Thymus (tissue), 14 donors: ENCODE measurements at places on chromosomes 6 and 20.

GRCh38 chr20:56552911-56553629 lies 20.0 kb downstream of the FAM209B start:
- DNase-seq = no peak

DNA sequence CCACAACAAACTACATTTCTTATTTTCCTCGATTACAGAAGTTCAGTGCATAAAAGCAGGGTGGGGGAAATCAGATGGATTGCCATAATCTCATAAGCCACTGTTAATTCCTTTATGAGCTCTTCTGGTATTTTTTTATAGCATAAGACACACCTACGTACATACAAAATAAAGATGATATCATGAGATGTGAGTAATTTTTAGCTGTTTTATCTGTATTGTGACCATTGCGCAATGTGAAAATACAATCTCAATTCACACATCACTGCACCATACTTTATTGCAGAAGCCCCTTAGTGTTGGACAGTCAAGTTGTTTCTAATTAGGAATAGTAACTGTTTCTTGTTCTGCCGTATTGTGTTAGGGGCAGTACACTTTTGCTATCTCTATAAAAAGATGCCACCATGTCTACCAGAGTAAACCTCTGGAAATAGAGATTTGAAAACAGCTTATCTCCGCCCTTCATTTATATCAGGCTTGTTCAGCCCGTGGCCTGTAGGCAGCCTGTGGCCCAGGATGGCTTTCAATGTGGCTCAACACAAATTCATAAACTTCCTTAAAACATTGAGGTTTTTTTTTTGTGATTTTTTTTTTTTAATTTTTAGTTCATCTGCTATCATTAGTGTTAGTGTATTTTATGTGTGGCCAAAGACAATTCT lies 90.4 kb downstream of the FARS2 start:
- DNase-seq = no peak

GRCh38 chr6:35728683-35729678 lies 7.9 kb upstream of the ARMC12 start:
- DNase-seq = no peak

DNA sequence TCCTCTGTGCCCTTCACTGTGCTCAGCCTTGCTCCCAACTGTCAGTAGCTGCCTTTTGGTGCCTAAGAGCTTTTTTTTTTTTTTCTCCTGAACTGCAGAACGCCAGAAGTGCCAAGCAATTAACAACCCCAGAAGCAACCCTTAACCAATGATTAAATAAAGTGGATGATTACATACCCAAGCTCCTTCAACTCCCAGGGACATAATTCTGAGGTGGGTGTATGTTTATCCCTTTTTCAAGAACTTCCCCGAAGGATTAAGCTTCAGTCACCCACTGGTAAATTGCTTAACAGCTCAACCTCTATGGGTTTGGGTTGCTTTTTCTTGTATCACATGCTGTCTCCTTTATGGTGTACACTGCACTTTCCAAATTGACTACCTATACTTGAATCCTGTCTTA lies 41.1 kb downstream of the KLHL31 start:
- no peak for DNase-seq

DNA sequence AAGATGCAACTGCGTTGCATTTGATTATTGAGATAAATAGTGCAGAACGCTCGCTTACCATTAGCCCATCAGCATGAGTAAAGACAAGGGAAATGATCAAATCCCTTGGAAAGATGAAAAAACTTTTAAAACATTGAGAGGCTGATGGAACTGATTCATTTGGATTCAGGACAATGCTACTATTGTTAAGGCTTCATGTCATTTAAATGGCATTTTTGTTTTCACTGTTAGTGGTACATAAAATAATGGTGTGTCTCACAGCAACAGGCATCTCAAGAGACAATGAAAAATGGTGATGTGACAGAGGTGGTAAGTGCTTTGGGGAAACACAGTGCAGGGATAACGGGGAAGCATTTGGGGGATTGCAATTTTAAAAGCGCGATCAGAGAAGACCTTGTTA lies 159.7 kb upstream of the KCNG1 start:
- DNase-seq = no peak

- DNase-seq = no peak
Observed at GRCh38 chr20:17612287-17612991, 42.6 kb downstream of the DSTN start.

DNA sequence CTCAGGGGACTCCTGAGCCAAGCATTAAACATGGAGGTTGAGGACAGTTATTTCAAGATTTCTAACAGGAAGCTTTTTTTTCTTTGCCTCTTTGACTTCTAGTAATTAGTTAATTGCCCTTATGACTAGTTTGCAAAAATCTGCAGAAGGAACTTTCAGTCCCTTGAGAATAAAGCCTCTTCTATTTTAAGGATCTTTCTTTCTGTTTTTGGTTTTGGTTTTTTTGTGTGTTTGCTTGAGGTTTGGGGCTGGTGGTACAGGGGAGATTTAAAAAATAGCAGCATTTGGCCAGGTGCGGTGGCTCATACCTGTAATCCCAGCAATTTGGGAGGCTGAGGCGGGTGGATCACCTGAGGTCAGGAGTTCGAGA lies 259.3 kb downstream of the BMP7 start:
- no peak for DNase-seq

GRCh38 chr6:160258346-160259142 lies at the start of gene SLC22A2:
TSS of gene SLC22A2 (minus strand) at chr6:160258821. CDS start at chr6:160258757, 64 bp downstream.
- DNase-seq = no peak

DNA sequence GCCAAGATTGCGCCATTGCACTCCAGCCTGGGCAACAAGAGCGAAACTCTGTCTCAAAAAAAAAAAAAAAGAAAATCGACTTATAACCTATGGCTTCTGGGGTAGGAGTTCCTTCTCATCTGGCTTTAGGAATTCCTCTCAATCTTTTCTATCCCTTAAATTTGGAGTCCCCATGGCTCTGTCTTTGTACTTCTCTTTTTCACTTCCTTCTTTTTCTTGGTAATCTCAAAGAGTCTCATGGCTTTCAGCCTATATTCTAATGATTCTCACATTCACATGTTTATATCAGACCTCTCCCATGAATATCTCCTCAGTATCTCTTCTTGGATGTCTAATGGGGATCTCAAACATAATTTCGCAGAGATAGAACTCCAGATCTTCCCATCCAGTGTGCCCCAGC lies 42.8 kb upstream of the RALGAPA2 start:
- no peak for DNase-seq

- DNase-seq = no peak
Observed at GRCh38 chr6:142932889-142933288, 12.1 kb downstream of the HIVEP2 start.

GRCh38 chr6:144171406-144171805 lies 21.1 kb downstream of the STX11 start:
- no peak for DNase-seq

DNA sequence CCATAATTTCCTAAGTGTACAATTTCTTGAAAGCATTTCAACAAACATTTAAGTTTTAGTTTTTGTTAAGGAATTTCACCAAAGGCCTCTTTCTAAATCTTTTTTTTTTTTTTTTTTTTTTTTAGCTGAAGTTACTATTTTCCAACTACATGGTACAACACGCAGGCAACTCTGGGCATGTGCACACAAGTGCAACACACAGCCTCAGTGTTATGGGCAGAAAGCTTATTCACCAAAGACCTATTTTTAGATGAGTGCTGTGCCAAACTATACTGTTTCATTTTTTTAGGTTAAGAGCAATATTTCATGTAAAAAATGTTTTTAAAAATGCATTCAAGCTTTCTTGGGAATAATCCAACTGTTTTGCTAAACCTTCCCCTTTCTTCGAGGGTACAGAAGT lies 42.0 kb upstream of the MAP3K4 start:
- DNase-seq = no peak

- no peak for DNase-seq
Observed at GRCh38 chr6:165049362-165049761, 260.0 kb downstream of the C6orf118 start.

DNA sequence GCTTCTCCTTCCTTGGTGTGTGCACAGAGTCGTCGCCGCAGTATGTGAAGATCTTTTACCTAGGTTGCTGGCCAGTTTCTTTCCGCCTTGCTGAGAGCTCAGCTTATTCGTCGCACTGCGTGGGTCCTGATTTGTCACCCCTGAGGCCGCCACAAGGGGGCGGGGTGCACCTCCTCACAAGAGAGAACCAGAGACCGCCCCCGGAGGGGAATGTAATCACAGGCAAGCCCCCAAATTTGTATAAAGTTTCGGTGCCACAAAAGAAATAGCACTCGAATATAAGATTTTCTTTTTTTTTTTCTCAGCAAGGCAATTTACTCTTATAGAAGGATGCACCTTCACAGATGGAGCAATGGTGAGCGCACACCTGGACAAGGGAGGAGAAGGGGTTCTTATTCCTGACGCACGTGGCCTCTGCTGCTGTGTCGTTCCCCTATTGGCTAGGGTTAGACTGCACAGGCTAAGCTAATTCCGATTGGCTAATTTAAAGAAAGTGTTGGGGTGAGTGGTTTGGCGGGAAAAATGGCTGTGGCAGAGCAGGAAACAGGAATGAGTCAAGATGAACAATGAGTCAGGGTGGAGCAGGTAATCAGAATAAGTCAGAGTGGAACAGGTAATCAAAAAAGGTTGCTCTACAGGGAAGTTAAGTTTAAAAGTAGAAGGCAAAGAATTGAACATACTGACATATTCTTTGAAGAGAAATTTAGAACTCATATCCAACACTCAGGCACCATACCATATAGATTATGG lies 19.5 kb downstream of the NCOA3 start:
- DNase-seq = no peak

GRCh38 chr6:34581561-34581920 lies 25.4 kb upstream of the SPDEF start:
- no peak for DNase-seq

GRCh38 chr20:19003366-19004336 lies 190.1 kb downstream of the SCP2D1 start:
- DNase-seq = no peak

GRCh38 chr20:63957690-63958441 lies 1.6 kb upstream of the UCKL1 start:
- DNase-seq = no peak

DNA sequence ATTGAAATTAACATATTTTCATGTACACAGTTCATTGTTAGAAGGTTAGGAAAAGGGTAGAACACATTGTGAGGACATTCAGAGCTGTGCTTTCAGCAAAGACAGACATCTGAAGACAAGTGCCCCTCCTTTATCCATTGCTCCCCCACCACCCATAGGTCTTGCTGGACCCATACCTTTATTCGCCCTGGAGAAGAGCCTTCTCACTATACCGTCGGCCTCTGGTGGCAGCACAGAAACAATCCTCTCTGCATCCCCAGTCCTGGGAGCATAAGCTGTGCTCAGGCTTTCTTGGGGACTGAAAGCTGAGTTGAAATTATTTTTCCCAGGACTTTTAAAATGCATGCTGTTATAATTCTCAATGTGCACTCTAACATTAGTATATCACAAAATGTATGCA lies 372.3 kb downstream of the EPHA7 start:
- DNase-seq = no peak

DNA sequence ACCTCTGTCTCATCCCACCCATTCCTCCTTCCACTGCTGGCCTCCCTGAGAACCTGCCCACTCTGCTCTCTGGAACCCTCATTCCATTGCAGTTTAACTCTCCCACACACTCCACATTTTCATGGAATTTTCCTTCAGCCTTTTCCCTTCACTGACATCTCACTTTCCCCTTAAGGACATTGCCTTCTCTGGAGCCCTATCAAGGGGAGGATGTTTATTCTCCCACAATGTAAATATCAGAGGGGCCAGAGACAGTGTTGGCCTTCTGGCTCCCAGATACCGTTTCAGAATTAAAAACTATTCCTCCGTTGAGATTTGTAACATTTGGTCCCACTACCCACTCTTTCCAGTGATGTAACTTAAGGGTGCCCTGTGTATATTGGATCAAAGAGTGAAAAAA lies 199.5 kb upstream of the KCNK16 start:
- no peak for DNase-seq

GRCh38 chr6:118784641-118785164 lies 109.2 kb upstream of the ASF1A start:
- DNase-seq = no peak

- no peak for DNase-seq
Observed at GRCh38 chr20:40054311-40054710, 634.7 kb downstream of the MAFB start.

DNA sequence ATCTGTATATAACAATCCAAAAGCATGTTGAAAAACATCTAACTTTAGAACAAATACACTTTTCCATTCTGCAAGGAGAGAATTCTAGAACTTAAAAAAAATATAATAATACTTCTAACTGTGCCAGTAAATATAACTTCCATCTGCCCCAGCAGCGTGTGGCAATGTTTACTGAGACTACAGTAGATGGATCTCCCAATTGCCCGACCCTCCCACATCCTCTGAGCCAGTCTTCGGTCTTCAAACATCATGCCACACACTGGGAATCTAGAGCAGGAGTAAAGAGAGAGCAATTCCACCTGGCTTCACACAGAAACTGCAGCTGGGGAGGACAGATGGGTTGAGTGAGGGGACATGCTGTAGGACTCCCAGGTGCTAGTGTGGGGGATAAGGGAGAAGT lies 121.3 kb upstream of the NHSL1 start:
- no peak for DNase-seq

- no peak for DNase-seq
Observed at GRCh38 chr20:48172357-48172702, 387.0 kb upstream of the SULF2 start.

- DNase-seq = no peak
Observed at GRCh38 chr6:120108061-120108795, 758.7 kb upstream of the MAN1A1 start.

GRCh38 chr6:83044091-83044768 lies 21.4 kb downstream of the UBE3D start:
- DNase-seq = no peak

DNA sequence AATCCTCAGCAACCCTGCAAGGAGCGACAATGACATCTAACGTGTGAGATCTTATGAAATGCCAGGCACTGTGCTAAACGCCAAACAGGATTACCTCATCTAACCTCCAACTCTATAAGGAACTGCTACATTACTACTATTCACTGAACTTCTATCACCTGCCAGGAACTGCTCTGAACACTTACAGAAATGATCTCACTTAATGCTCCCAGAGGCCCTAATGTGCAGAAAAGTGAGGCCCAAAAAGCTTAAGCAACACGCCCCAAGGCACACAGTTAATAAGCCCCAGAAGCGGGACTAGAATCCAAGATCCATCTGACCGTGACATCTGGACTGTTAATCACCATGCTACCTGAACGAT lies 28.5 kb downstream of the TRAM2 start:
- DNase-seq = no peak

- DNase-seq = no peak
Observed at GRCh38 chr20:48932375-48932941, 10.9 kb downstream of the ARFGEF2 start.

DNA sequence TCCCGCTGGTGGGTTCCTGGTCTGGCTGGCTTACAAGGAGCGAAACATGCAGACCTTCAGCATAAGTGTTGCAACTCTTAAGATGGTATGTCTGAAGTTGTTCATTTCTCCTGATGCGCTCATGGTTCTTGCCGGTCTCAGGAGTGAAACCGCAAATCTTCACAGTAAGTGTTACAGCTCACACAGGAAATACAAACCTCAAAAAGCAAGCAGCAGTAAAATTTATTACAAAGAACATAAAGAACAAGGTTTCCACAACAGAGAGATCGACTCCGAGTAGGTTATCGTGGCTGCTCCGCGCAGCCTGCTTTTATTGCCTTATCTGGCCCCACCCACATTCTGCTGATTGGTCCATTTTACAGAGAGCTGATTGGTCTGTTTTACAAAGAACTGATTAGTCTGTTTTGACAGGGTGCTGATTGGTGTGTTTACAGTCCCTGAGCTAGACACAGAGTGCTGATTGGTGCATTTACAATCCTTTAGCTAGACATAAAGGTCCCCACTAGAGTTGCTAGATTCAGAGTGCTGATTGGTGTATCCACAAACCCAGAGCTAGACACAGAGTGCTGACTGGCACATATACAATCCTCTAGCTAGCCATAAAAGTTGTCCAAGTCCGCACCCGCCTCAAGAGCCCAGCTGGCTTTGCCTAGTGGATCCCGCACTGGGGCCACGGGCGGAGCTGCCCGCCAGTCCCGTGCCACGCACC lies 39.2 kb downstream of the TRIM27 start:
- DNase-seq = no peak
